ENCODE measurements at places on chromosomes 16 and 17. TPM values are rescaled to one million over a fixed set of nuclear protein-coding genes. Genes with fewer than 3 reads are reported as not detected.

- no peak for DNase-seq
These were observed 20.5 kb downstream of the TMEM100 start for GRCh38 chr17:55702150-55702549.

DNA sequence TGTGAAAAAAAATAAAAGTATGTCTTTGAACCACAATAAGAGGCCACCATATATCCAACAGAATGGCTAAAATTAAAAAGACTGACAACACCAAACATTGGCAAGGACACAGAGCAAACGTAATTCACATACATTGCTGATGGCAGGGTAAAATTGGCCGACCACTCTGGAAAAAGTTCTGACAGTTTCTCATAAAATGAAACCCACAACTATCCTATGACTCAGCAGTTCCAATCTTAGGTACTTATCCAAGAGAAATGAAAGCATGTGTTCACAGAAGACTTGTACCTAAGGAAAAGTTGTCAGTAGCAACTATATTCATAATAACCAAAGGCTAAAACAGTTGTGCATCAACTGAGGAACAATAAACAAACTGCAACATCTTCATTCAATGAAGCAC is 357.3 kb upstream of the XYLT1 start:
- no peak for DNase-seq

DNA sequence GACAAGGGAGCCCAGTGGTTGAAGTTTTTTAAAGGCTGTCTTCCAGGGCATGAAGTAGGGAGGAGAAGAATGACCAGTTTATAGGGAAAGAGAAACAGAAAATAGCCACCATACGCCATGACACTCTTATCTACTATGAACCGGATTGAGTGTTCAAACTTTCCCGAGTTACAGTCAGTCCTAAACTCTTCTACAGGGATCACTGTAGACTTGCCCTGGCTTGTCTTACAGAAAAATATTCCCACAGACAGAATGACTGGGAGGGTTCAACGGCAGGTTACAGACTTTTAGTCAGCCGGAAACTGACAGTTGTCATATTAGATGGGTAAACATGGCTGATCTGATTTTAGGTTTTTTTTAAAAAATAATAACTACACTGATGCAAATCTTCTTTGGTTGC is 662.5 kb upstream of the SOX9 start:
- DNase-seq: no peak

DNA sequence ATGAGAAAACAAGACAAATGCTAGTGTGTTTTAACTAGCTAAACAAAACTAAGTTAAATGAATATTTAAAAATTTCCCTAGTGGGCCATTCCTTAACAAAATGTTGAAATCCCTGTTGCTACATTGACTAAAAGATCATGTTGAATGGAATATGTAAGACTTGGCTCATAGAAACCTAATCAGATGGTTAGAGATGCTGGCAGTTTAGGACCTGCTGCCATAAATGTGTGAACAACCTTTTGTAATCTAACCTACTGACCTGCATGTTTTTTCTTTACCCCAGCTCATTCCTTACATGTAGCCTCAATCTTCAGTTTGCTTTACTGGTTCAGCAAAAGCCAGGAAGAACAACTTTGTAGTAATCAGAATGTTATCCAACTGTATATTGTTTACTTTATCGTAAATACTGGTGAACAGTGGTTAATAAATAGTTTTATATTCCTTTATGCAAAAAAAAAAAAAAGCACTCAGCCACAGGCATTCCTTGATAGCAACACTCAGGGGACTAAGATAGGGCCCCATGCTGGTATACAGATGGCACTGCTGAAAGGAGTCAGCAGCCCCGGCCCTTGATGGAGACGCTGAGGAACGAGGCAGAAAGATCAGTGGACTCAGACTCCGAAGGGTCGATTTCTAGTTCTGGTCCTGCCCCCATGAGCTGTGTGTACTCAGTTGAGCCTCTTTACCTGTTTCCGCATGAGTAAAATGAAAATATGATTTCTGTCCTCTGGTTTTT is 78.2 kb downstream of the MARF1 start:
- no peak for DNase-seq

- no peak for DNase-seq
These were observed 224.7 kb upstream of the NLRP1 start for GRCh38 chr17:5809056-5809455.

DNA sequence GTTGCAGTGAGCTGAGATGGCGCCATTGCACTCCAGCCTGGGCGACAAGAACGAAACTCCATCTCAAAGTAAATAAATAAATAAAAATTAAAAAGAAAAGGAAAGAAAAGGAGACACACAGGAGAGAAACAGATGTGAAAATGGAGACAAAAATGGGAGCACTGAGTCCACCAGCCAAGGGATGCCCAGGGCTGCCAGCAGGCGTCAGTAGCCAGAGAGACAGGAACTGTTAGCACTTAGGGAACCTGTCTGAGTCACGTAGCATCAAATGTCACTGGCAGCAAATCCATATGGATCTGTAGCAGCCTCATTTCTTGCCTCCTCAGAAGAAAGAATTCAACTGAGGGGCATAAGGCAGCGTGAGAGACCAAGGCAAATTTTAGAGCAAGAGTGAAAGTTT is 79.7 kb downstream of the CYLD start:
- DNase-seq: no peak

DNA sequence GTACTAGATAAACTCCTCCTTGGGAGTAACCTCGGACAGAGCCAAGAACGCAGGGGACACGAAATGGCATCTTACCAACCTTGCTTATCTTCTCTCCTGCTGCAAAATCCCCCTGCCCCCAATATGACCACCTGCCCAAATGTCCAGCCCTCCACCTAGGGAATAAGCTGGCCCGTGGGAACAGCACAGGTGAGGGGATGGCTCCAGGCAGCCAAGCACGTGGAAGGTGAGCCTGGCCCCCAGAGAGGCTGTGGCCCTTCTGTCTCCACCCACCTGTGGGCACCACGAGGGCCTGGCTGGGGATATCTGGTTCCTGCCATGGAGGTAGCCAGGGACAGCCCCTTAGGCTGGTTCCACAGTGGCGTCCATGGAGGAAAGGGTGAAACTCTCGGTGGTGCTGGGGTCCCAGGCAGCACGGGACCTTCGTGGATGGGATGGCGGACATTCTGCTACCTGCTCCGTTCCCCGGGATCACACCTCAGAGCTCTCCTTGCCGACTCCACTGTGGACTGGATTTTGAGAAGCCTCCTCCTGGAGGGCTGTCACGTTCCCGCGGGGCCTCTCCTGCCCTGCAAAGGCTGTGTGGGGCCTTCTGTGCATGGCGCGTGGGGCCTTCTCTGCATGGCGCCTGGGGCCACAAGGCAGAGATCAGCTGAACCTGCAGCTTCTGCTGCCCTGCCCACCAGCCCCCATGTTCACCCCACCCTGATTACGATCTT is 388.5 kb upstream of the TNRC6C start:
- DNase-seq: no peak

DNA sequence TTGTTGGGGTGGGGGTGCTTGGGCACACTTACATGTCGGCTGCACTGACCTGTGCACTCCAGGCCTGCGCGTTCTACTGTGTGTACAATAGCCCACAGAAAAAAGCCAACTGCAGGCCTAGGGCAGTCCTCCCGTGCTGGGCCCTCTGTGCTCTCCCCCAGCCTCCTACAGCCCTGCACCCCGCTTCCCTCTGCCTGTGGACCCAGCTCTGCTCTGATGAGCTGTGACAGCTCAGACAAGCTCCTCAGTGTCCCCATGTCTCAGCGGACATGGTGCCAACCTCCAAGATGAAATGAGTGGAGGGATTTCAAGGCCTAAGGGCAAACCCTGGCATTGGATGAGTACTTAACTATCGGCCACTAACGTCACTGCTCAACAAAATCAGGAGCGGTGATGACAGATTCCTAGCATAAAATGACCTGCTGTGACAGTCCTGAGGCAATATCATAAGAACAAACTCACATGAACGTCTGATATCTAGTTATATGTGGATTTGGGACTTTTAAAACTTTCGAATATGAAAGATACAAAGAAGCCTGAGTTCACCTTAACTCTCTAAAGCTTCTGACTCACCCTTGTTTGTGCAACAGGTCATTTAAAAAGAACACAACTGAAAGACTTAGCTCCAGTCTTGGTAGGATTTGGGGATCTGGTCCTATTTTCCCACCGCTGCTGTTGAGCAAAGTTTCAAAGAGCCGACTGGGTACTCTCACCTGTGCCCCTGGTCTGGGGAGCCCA is 34.7 kb downstream of the CCDC57 start:
- DNase-seq: no peak

GRCh38 chr17:32849879-32850278 is 27.0 kb downstream of the MYO1D start:
- DNase-seq: no peak

DNA sequence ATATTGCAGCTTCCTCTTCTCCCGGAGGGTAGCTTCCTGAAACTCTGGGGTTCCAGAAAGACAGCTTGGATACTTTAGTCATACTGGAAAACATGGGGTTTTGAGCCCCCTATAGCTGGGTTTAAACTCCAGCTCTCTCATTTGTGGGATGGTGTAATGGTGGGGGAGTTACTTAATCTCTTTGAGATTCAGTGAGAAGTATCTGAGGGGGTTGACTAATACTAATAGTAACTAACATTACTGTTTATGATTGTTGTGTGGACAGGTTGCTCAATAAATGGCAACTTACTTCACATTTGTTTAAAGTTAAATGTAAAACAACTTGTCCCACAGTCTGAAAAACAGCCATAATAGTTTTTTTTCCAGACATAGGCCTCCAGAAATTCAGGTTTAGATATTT is 5.1 kb upstream of the SUZ12 start:
- no peak for DNase-seq

DNA sequence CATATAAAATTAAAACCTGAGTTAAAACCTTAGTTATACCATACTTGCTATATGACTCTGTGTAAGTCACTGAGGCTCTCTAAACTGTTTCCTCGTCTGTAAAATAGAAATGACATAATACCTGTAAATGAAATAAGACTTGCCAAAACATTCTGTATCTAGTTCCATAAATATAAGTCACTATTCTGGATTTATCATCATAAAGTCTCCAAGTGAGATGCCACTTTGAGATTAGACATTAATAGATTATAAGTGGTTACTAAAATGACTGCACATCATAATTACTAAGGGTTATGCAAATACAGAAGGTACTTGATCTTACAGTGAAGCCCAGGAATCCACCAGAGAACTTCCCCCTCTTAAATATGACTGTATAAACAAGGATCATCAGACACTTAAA is 12.0 kb upstream of the BRIP1 start:
- no peak for DNase-seq

- no peak for DNase-seq
These were observed 5.9 kb upstream of the METTL16 start for GRCh38 chr17:2517539-2517938.

EVPLL gene
- total RNA-seq: not detected

GRCh38 chr17:62692159-62692651 is 64.7 kb downstream of the MRC2 start:
- DNase-seq: no peak

- DNase-seq: no peak
These were observed 741 bp downstream of the CYB5B start for GRCh38 chr16:69424935-69425784.

NKD1 gene
- total RNA-seq: 1.5 TPM

DNA sequence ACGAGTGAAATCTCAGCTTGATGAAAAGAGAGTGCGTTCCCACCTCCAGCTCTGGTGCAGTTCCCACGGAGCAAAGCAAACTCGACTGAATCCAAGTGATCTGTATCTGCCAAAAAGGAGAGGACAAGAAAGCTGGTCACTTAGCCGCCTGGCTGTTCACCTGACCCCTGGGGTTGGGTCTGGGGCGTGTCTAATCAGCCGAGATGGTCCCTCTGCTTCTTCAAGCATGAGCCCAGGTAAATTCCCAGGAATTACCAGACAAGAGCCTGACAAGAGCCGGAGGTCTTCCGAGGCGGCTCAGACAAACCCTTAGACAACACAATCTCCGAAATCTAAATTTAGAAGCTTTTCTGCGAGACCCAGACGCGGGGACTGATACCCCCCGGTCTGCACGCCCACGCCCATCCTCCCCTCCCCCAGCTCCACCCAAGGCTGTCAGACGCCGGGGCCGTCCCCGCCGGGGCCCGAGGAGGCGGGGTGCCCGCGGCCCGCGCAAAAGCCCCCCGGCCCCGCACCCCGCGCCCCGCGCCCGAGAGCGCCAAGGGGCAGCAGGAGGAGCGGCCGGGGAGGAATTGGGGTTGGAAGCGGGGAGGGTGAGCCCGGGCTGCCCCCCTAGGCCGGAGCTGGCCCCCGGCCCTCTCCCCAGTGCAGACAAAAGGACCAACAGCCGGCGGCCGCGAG is 674 bp downstream of the ZNF821 start:
- peak; percentile 31 for DNase-seq

DNA sequence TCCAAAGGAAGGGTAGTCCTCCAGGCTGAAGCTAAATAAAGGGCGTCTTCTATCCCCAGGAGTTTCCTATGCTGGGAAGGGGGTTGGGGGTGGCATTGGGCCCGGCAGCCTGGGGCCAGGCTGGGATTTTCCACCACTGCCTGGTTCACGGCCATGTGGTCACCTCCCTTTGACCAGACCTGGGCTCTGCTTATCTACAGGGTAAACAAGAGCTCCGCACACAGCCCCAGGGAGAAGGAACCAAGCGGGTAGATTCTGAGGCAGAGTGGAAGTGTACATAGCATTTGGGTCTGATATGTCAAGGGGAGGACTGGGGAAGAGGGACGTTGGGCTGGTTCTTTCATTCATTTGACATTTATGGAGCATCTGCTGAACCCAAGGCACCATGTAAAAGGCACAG is 27.2 kb upstream of the TMEM220 start:
- no peak for DNase-seq

DNA sequence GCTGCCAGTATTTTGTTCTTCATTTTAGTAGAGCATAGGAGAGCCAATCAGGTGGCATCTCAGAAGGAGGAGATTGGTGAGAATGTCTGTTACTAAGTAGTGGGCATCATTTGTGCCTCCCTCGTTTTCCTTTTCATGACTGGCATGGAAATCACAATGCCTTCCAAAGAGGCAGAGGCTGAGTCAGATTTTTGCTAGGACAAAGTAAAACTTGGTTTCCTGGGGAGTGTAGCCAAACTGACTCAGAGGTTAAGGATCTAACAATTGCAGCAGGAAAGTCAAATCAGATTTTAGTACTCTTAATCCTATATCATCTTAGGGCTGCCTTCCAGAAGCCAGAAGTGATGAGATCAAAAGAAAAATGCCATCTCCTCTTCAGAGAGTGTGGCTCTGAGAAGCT is 138.7 kb downstream of the ANKFN1 start:
- no peak for DNase-seq

CAPNS2 gene
- total RNA-seq: not detected

PPP1R27 gene
- 0.25 TPM for total RNA-seq

DNA sequence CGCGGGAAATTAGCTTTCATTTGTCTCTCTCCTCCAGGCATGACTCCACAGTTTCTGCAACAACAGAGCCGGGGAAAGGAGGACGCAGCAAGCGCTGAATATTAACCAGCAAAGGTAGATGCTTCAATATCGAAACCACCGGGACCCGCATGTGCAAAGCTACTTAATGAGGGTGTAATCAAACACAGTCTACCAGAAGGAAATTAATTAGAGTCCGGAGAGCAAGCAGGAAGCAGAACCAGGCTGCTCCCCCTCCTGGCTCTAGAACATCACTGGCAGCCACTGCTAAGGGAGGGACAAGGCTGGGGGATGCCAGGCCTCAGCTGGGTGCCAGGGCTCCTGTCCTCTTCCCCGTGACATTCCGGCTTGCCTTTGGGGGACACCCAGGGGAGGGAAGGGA is 21.7 kb downstream of the LRRC75A start:
- no peak for DNase-seq

JPH3 gene
- 0.14 TPM for total RNA-seq

NPIPB9 gene
- total RNA-seq: not detected

- DNase-seq: no peak
These were observed 113.7 kb downstream of the IRX5 start for GRCh38 chr16:55044201-55044975.

- DNase-seq: no peak
These were observed 182.1 kb downstream of the RPTOR start for GRCh38 chr17:80726558-80727408.

CCL7 gene
- total RNA-seq: not detected

GRCh38 chr16:11651796-11652195 is 16.5 kb upstream of the SNN start:
- DNase-seq: no peak
